ENCODE measurements at places on chromosomes 16 and 17. TPM values are rescaled to one million over a fixed set of nuclear protein-coding genes. Genes with fewer than 3 reads are reported as not detected.

DNA sequence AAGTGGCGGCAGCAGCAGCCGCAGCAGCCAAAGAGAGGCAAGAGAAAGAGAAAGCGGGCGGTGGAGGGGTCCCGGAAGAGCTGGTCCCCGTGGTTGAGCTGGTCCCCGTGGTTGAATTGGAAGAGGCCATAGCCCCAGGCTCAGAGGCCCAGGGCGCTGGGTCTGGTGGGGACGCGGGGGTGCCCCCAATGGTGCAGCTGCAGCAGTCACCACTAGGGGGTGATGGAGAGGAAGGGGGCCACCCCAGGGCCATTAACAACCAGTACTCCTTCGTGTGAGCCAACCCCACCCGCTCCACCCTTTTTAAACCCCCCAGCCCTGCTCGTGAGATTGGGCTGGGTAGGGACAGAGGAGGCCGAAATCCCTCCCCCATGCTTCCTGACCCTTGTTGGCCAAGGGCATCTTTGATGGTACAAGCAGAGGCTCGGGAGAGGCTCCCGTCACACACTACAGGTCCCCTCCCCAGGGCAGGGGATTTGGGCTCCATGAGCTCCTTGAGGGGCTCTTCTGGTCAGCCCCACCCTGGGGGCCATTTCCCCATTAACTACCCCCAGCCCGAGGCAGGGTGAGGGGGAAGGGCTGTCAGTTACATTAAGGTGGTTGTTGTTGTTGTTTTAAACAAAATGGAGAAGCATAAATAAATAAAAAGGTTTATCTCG lies 4.6 kb upstream of the ATP2A1 start:
- no peaks in the 10 kb centered on the region for H3K4me1 ChIP-seq
- H3K27me3 ChIP-seq = no peaks in the 10 kb centered on the region
- peaks cover 4% of the 10 kb centered on the region for H3K36me3 ChIP-seq
- no peak overlapping the region for H3K27ac ChIP-seq
- no peak overlapping the region for H3K4me3 ChIP-seq

- no peaks in the 10 kb centered on the region for H3K4me1 ChIP-seq
- no peak for DNase-seq
- H3K27me3 ChIP-seq = no peaks in the 10 kb centered on the region
- H3K36me3 ChIP-seq = no peaks in the 10 kb centered on the region
- H3K4me3 ChIP-seq = no peak overlapping the region
Observed at GRCh38 chr17:74190154-74190553, 13.3 kb upstream of the RPL38 start.

DNA sequence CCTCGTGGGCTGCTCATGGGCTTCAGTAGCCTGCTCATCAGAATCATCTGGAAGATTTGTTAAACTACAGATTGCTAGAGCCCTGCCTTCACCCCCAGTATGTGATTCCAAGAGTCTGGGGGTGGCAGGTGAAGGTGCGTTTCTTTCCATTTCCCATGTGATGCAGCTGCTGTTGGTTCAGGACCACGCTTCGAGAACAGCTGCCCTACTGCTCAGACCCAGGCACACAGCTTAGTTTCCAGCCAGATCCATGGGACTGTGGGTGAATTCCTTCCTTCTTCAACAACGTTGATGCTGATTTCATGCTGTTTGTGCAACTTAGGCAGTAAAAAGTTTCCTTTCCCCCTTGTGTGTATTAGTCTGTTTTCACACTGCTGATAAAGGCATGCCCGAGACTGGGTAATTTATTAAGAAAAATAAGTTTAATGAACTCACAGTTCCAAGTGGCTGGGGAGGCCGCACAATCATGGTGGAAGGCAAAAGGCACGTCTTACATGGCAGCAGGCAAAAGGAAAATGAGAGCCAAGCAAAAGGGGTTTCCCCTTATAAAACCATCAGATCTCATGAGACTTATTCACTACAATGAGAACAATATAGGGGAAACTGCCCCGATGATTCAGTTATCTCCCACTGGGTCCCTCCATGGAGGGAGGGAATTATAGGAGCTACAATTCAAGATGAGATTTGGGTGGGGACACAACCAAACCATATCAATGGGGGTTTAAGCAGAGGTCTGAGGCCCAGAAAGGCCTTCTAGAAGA lies 159.2 kb downstream of the XYLT1 start:
- no peaks in the 10 kb centered on the region for H3K36me3 ChIP-seq
- H3K4me3 ChIP-seq = no peak overlapping the region
- H3K4me1 ChIP-seq = peaks cover 4% of the 10 kb centered on the region

GRCh38 chr16:81096715-81097208 lies 567 bp upstream of the GCSH start:
- peaks cover 4% of the 10 kb centered on the region for H3K4me1 ChIP-seq
- no peaks in the 10 kb centered on the region for H3K36me3 ChIP-seq
- DNase-seq = no peak
- H3K4me3 ChIP-seq = peak overlapping the region; percentile 68
- peak overlapping the region; percentile 65 for H3K27ac ChIP-seq

- peaks cover 2% of the 10 kb centered on the region for H3K4me1 ChIP-seq
- no peaks in the 10 kb centered on the region for H3K36me3 ChIP-seq
- H3K27ac ChIP-seq = no peak overlapping the region
- no peak overlapping the region for H3K4me3 ChIP-seq
- peaks cover 17% of the 10 kb centered on the region for H3K27me3 ChIP-seq
- peak; percentile 69 for DNase-seq
Observed at GRCh38 chr16:54289945-54290832, 3.6 kb upstream of the IRX3 start.

DNA sequence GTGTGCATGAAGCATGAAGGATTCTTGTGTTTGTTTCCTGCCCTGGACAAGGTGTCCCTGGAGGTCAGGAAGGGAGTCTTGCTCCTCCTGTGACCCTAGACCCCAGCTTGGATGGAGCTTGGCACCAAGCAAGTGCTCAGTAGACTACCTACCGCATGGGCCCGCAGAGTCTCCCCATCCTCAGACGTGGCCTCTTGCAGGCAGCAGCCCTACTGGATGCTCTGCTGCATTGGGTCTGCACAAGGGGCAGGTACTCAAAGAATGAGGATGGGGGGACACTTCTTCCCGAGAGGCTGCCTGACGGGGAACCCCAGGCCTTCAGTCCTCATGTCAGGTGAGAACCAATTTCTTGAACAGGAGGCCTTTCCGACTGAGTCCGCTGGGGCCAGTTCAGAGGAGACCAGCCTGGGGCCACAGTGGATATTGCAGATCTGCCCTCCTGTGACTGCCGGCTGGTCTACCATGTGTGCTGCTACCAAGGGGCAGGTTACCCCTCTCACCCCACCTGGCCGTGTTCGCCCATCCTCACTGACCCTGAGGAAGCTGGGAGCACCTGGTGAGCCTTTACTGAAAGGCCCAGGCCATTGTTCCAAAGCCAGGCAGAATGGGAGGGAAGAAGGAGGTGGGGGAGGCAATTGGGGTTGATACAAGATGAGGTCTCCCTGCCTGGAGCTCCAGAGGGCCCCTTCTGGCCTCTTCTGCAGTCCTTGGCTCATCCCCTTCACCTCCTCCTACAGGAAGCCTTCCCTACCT lies 206.3 kb downstream of the RAB11FIP4 start:
- H3K36me3 ChIP-seq = no peaks in the 10 kb centered on the region
- H3K4me1 ChIP-seq = no peaks in the 10 kb centered on the region
- no peak for DNase-seq
- H3K27me3 ChIP-seq = no peaks in the 10 kb centered on the region

Gene SLC25A39
- total RNA-seq = 107 TPM

Gene KRTAP4-6
- total RNA-seq = not detected

Gene ARHGDIA
- total RNA-seq = 453 TPM

Gene HSD3B7
- 40.5 TPM for total RNA-seq

GRCh38 chr17:80443916-80444643 lies 29.1 kb downstream of the ENDOV start:
- H3K27ac ChIP-seq = no peak overlapping the region
- no peaks in the 10 kb centered on the region for H3K27me3 ChIP-seq
- no peak overlapping the region for H3K4me3 ChIP-seq
- no peaks in the 10 kb centered on the region for H3K36me3 ChIP-seq

DNA sequence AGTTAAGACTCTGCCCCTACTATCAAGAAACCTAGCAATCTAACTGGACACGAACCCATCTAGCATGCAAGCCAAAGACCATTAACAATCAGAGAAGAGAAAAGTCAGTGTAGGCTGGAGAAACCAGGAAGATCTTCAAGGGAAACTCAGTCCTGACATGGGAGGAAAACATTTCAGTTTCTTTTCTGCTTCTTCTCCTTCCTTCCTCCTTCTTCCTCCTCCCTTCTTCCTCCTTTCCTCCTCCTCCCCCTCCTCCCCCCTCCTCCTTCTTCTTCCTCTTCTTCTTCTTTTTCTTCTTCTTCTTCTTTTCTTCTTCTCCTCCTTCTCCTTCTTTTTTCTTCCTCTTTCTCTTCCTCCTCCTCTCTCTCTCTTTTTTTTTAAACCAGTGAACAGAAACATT lies 29.6 kb upstream of the SHISA9 start:
- H3K4me3 ChIP-seq = no peak overlapping the region
- H3K4me1 ChIP-seq = no peaks in the 10 kb centered on the region
- no peaks in the 10 kb centered on the region for H3K36me3 ChIP-seq
- DNase-seq = no peak
- H3K27ac ChIP-seq = no peak overlapping the region

- no peaks in the 10 kb centered on the region for H3K36me3 ChIP-seq
- H3K4me1 ChIP-seq = no peaks in the 10 kb centered on the region
Observed at GRCh38 chr17:77670173-77670572, 288.3 kb upstream of the TNRC6C start.

Gene TNFRSF17
- total RNA-seq = 3.0 TPM

GRCh38 chr16:57723170-57723569 lies 12.4 kb upstream of the KATNB1 start:
- no peak overlapping the region for H3K4me3 ChIP-seq
- H3K27ac ChIP-seq = no peak overlapping the region
- H3K36me3 ChIP-seq = no peaks in the 10 kb centered on the region
- H3K4me1 ChIP-seq = no peaks in the 10 kb centered on the region
- DNase-seq = no peak
- H3K27me3 ChIP-seq = no peaks in the 10 kb centered on the region

DNA sequence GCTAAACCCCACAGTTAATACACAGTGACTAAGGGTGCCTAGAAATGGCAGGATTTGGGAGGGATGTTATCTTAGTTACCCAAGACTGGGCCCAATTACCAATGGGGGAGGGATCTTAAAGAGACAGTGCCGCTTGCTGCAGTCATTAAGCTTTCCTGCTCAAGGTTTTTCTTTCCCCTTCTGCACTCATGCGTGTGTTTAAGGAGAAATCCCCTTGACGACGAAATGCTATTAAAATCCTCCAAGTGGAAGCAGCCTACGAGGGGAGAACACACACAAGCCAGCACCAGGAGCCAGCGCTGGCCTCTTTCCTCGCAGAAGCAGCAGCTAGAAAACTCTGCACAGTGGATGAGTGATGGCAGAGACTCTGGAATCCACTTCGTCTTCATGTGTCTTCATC lies 22.0 kb downstream of the SALL1 start:
- no peaks in the 10 kb centered on the region for H3K36me3 ChIP-seq
- no peak overlapping the region for H3K27ac ChIP-seq
- DNase-seq = peak; percentile 96
- H3K4me1 ChIP-seq = no peaks in the 10 kb centered on the region
- H3K4me3 ChIP-seq = no peak overlapping the region

Gene MVD
- 35.4 TPM for total RNA-seq

- no peaks in the 10 kb centered on the region for H3K4me1 ChIP-seq
- H3K36me3 ChIP-seq = no peaks in the 10 kb centered on the region
- DNase-seq = no peak
- no peaks in the 10 kb centered on the region for H3K27me3 ChIP-seq
- H3K27ac ChIP-seq = no peak overlapping the region
- H3K4me3 ChIP-seq = no peak overlapping the region
Observed at GRCh38 chr16:65908568-65908967, 457.9 kb upstream of the CDH5 start.

DNA sequence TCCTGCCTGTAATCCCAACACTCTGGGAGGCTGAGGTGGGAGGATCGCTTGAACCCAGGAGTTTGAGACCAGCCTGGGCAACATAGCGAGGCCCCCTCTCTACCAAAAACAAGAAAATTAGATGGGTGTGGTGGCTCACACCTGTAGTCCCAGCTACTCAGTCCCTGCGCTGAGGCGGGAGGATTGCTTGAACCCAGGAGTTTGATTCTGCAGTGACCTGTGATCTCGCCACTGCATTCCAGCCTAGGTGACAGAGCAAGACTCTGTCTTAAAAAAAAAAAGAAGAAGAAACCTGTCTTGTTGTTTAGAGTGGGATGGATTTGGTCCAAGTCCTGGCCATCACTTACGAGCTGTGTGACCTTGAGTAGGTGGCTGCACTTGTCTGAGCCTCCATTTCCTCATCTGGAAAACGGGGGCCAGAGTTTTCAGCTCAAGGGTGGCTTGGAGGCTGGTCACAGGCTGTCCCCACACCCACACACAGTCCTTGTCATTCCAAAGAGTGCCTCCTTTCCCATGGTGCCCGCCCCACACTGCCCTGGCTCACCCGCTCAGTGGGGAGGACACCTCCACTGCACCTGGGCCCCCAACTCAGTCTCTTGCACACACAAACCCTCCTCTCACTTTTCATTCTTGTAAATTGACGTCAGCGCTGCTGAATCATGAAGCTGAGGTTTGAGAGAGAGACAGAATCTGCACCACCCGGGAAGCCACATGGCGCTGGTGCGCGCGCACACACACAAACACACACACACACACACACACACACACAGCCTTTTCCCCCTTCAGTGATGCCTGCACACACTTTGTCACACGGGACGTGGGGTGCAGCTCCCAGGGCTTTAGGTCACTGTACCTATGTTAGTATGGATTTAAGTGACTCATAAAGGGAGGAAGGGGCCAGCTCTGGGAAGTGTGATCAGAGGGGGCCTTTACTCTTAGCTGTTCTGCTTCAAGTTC lies 4.2 kb downstream of the SOCS1 start:
- H3K4me3 ChIP-seq = no peak overlapping the region
- no peak overlapping the region for H3K27ac ChIP-seq
- no peaks in the 10 kb centered on the region for H3K36me3 ChIP-seq
- H3K4me1 ChIP-seq = peaks cover 13% of the 10 kb centered on the region

Gene NF1
- 61.3 TPM for total RNA-seq

Gene TPSAB1
- 156 TPM for total RNA-seq

DNA sequence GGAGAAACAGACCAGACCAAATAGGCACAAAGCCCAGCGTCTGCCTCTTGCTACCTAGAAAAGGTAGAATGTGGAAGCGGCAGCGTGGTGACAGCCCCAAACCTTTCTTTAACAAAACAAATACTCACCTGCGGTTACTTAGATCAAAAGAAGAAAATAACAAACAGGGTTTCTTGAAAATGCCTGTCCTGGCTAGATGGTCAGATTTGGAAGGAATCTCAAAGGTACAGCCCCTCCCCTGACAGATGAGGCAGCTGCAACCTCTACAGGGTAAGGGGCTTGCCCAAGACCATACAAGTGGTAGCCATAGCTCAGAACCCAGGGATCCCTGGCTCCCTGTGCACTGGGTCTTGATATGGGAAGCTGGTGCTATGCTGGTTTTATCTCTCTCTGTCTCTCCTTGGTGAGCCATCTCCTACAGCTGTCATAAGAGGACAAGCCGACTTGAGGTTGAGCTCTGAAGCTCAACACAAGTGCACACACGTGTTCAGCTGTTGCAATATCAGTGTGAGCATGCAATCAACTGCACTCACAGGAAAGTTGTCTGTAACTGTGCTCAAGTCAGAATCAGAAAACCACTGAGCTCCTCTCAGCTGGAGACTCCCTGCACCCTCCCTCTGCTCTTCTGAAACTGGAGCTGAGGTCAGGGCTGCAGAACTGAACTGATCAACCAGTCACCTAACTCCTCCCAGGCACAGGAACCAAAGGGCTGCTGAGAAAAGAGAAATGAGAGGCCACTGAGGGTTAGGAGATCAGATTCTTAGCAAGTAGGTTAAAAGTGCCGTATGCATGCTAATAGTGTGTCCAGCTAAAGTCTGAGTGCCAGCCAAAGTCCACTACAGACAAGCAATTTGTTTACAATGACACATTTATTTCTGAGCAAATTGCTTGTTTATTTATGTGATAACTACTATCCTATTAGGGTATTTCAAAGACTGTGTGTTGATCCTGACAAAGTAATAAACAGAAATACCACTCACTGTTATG lies 6.1 kb upstream of the RNF157 start:
- H3K27ac ChIP-seq = no peak overlapping the region
- H3K27me3 ChIP-seq = no peaks in the 10 kb centered on the region
- no peaks in the 10 kb centered on the region for H3K36me3 ChIP-seq
- peaks cover under 1% of the 10 kb centered on the region for H3K4me1 ChIP-seq

Gene FZD2
- 4.7 TPM for total RNA-seq

Measured in kidney (tissue), 22 donors.